Right cardiac atrium (tissue), 5 donors: ENCODE measurements at places on chromosomes 5 and 9. TPM values are rescaled to one million over a fixed set of nuclear protein-coding genes. Genes with fewer than 3 reads are reported as not detected.
A peak's percentile ranks its signal among the peaks of the same experiment; 100 is the strongest.

DNA sequence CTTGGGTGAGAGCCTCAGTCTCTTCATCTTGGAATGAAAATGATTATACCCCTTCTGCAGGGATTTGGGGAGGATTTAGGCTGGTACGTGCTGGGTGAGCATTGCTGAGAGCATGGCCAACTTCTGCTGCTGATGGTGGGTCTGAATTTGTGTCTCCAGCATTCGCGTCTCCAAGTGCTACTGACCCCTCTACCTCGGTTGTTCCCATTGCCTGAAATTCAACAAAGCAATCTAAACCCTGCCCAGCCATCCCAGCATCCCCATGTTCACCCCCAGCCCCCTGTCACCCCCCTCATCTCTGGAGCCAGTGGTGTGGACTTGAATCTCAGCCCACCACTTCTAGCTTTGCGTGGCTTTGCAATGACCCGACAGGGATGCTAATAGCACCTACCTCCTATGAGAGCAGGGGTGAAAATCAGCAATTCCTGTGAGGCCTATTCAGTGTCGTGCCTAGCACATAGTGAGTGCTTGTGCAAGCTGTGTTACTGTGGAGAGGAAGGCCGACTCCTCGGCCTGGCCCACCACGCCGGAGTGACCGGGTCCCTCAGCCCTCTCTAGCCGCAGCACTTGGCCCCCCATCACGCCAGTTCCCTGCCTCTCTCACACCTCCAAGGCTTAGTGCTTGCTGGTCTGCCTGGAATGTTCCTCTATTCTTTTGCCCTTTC is 43.4 kb upstream of the SH3PXD2B start:
- DNase-seq = no peak

- DNase-seq = no peak
Observed at GRCh38 chr9:135081264-135081660, 6.2 kb upstream of the OLFM1 start.

- DNase-seq = no peak
Observed at GRCh38 chr9:135820661-135821060, 86.7 kb downstream of the CAMSAP1 start.

- DNase-seq = no peak
Observed at GRCh38 chr5:77015938-77016569, 14.2 kb upstream of the AGGF1 start.

GRCh38 chr9:68446836-68447235 is 90.4 kb downstream of the PGM5 start:
- DNase-seq = peak; percentile 22

DNA sequence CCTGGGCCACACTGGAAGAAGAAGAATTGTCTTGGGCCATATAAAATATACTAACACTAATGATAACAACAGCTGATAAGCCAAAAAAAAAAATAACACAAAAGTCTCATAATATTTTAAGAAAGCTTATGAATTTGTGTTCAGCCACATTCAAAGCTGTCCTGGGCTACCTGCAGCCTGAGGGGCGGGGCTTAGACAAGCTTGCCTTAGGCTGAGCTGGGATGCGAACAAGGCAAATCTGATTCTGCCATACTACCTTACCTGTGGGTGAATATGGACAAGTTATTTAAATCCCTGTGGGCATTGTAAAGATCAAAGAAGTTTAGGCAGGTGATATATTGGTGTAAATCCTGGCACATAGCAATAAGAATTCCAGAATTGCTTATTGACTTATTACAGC is 212.3 kb upstream of the ATP10B start:
- no peak for DNase-seq

The RNF20 gene
- total RNA-seq = 49.1 TPM

The CNTNAP3B gene
- 31.7 TPM for total RNA-seq
